ENCODE measurements at places on chromosomes 6 and 20.

DNA sequence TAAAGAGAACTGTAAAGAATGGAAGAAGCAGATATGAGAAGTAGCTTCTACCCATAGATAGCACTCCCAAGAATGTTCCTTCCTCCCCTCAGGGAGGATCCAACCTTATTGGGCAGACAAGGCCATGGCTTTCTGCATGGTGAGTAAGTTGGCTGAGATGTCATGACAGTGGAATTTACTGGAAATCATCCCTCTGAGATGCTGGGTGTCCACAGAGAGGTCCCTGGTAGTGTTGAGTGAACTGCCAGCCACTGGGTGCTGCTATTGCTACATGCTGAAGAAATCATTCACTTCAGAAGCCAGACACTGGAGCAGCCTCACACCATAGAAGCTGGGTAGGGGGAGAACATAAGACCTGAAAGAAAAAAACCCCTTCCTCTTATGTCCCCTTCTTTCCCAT, 46.4 kb upstream of the FERMT1 start:
- DNase-seq: no peak

DNA sequence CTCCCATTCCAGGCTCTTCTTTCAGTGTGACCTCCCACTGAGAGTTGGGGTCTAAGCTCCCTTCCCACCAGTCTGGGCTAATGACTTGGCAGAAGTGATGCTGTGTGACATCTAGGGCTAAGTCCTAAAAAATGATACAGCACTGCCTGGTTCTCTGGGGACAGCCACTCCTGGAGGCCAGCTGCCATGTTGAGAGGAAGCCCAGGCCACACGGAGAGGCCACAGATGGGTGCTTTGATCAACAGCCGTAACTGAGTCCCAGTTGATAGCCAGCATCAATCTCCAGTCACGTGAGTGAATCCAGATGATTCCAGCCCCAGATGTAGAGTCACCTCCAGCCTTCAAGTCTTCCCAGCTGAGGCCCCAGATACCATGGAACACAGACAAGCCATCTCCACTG, 13.8 kb downstream of the SUN5 start:
- no peak for DNase-seq

- DNase-seq: no peak
These were observed 20.9 kb downstream of the KCTD20 start for GRCh38 chr6:36463676-36464075.

GRCh38 chr6:24923885-24924401, 11.8 kb downstream of the RIPOR2 start:
- no peak for DNase-seq

DNA sequence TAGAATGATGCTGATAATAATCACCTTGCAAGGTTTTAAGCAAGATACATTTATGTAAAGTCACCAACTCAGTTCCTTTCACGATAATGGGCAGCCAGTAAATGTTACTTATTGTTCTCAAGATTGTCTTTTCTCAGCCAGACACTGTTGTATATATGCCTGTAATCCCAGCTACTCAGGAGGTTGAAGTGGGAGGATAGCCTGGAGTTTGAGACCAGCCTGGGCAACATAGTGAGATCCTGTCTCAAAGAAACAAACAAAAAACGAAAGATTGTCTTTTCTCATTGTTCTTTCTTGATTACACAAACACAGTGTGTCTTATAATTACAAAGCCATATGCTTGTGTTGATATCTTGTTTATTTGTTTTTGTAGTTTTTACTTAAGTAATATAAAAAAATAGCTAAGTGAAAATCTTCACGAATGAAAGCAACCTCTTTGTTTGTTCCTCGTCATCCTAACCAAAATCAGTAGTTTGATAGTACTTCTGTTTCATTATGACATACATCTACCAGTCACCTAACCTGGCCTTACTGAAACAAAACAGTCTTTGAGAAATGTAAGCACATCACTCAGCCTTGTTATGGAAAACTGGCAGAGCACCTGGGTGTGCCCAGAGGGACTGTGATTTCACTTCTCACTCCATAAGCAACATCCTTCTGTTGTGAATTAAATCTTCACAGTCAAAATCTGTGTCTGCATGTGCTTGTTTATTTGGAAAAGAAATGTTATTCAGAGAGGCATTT, 436.2 kb upstream of the SOX4 start:
- no peak for DNase-seq

GRCh38 chr6:1836690-1837089, 227.0 kb downstream of the FOXC1 start:
- DNase-seq: no peak

DNA sequence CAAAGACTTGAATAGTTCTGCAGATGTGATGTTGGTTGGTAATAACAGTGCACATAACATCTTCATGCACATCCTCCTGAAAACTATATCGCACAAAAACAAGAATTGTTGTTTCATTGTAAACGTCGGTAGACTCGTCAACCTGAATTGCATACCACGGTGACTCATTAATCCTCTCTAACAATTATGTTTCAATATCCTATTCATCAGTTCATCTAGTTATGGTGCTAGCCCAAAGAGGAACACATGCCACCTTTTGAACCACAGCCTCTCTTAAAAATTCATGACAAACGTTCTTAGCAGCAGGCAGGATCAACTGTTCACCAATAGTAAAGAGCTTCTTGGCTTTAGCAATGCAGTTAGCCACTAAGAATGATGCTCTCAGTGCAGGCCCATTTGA, 25.0 kb downstream of the CRYBG1 start:
- no peak for DNase-seq

- no peak for DNase-seq
These were observed 627 bp downstream of the RPS18 start for GRCh38 chr6:33272275-33273128.

DNA sequence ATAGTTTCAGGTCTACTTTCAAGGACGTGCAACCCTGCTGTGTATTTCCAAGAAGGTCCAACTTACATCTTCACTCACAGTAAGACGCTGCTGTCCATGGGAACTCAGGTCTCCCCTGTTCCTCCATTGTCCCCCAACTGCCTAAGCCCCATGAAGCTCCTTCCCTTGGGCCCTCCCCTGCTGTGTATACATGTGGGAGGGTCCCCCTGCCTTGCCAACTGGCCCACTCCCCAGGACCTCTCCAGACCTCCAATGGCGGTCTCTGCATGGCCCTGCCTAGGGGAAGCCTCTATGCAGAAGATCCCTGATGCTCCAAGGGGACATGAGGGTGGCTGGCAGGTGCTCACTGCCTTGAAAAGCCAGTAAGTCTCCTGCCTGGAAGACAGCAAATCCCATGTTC, 186.7 kb upstream of the CST7 start:
- DNase-seq: no peak

GRCh38 chr6:16129623-16130401, 926 bp downstream of the MYLIP start:
- DNase-seq: peak; percentile 41

DNA sequence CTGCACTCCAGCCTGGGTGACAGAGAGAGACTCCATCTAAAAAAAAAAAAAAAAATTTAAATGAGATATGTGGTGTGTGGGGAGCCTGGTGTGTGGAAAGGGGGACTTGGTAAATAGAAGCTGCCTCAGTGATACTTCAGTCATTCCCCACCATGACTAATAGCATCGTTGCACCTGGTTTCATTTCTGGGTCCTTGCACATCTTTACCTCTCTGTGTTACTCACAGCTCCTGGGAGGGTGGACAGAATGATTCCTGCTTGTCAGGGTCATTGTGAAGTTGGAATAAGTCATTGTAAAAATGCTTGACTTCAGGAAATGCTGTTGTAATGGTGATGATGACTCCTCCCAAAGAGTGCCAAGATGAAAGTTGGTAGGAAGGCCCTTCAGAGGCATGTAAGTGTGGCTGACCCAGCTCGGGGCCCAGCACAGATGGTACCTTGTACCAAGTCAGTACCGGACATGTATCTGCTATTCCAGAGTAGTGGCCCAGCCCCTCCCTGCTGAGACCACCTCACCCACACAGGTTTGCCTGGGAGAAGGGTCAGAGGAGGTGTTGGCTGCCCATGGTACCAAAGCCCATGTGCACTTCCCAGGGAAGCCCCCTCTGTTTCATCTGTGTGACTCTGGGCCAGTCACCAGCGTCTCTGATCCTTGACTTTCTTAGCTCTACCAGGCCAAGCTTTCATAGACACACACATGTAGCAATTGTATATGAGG, 48.4 kb downstream of the PLAGL2 start:
- DNase-seq: no peak

- peak; percentile 71 for DNase-seq
These were observed 2.5 kb upstream of the HEY2 start for GRCh38 chr6:125746731-125747588.

GRCh38 chr6:149153100-149153499, 164.4 kb upstream of the TAB2 start:
- DNase-seq: no peak

- peak; percentile 49 for DNase-seq
These were observed 104.0 kb downstream of the VEGFA start for GRCh38 chr6:43873806-43874714.

- peak; percentile 78 for DNase-seq
These were observed 2.9 kb downstream of the SDC4 start for GRCh38 chr20:45345104-45345936.

DNA sequence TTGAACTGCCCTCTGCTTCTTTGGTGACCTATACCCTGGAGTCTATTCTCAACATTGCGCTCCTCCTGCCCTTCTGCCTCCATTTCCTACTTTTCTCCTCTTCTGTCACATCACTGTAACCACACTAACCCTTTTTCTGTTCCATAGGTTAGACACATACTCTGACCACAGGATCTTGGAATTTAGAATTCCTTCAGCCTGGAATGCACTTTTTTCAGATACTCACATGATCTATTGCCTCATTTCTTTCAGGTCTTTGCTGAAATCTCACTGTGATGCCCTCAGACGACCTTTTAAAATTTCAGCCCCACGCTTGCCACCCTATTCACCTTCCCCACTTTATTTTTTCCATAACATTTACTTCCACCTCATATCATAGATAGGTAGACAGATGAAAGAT, 5.1 kb downstream of the VNN1 start:
- no peak for DNase-seq

DNA sequence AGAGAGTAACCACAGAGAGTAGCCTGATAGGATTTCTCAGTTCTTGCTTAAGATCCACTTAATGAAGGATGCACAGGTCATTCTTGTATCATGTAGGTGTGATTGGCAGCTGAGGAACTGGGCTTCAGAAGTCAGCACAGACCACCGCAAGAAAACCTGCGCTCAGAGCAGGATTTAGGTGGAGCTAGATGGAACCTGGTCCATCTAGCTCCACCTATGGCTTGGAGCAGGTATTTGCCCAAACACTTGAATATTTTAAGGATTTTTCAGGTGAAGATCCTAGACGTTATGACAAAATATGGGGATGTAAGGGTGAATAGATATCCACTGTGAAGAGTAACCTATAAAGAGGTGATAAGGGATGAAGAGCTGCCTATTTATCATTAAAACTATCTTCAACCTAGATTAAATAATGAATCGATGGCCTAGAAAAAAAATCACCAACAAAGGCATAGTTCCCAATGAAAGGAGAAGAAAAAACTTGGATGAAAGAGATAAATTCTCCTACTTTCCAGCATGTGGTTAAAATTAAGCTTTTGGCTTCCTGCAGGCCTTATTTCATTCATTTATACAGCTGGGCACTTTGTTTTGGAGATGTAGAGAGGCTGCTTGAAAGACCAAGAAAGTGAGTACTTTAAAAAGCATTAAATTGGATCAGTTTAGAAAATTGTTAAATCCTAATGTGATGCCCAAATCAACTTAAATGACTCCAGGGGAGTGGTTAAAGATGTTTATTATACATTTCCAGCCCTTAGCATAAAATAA, 778.4 kb upstream of the GJE1 start:
- no peak for DNase-seq

- DNase-seq: no peak
These were observed 218.7 kb upstream of the FERMT1 start for GRCh38 chr20:6341491-6341890.

GRCh38 chr6:140134224-140134623, 759.8 kb upstream of the CITED2 start:
- DNase-seq: peak; percentile 10

- DNase-seq: no peak
These were observed 507.5 kb upstream of the MAP3K7 start for GRCh38 chr6:91094341-91094740.

- DNase-seq: no peak
These were observed 683.0 kb upstream of the ADGRB3 start for GRCh38 chr6:67952121-67952520.

- no peak for DNase-seq
These were observed 151.7 kb downstream of the FRK start for GRCh38 chr6:115908906-115909559.

- DNase-seq: no peak
These were observed 13.0 kb upstream of the MATN4 start for GRCh38 chr20:45320948-45321595.

DNA sequence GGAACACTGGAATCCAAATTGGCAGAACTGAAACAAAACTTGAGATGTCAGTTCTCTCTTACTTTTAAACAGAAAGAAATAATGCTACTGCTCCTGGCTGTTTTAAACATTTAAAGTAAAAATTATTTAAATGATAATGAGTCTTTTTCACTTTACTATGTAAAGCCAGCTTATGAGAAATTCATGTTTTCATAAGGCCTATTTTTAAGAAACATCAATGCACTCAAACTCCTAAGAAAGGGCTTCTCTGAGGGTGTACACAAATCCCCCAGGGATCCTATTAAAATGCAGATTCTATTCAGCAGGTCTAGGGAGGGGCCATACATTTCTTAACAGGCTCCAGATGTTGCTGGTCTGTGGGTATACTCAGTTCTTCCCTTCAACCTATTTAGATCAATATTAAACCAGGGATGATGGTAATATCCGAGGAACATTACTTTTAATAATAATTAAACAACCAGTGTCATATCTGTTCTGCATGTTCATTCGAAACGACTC, 2.3 kb downstream of the FERMT1 start:
- no peak for DNase-seq

DNA sequence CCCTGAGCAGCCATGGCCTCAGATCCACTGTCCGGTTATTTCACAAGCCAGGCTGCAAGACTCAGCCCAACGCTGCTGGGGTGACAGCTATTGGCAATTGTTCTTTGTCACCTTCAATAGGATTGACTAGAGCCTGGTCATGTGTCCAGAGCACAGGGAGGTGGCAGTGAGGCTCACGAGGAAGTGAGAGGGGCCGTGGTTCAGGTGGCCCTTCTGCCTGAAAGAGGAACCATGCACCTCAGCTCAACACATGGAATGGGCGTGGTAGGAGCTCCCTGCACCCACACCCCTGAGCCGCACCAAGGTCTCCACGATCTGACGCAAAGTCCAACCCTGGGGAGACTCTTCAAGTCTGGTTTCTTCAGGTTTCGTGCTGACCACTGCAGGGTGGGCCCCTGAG, 184.8 kb upstream of the CDH4 start:
- DNase-seq: no peak

DNA sequence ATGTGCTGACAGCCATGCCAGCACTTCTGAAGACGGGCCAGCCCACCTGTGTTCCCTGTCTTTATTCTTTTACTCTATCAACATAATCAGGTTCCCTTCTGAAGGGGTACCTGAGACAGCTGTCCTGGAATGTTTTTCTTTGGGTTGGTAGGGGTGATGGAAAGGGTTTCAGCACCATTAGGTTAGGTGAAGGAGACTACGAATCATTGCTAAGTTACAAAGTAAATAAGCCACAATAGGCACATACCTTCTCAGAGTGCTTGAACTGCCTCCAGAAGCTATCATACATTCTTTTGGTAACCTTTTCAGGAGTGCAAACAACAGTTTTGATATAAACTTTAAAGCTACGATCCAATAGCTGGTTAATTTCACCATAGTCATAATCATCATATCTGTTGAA, 106.3 kb downstream of the SESN1 start:
- DNase-seq: no peak

GRCh38 chr6:68701159-68701558, 66.1 kb downstream of the ADGRB3 start:
- DNase-seq: no peak

GRCh38 chr6:1856381-1856780, 246.7 kb downstream of the FOXC1 start:
- peak; percentile 71 for DNase-seq

GRCh38 chr20:63356511-63356910, 4.6 kb downstream of the CHRNA4 start:
- no peak for DNase-seq
